Urinary bladder (tissue), 4 donors: ENCODE measurements at places on chromosomes 2 and 18.

DNA sequence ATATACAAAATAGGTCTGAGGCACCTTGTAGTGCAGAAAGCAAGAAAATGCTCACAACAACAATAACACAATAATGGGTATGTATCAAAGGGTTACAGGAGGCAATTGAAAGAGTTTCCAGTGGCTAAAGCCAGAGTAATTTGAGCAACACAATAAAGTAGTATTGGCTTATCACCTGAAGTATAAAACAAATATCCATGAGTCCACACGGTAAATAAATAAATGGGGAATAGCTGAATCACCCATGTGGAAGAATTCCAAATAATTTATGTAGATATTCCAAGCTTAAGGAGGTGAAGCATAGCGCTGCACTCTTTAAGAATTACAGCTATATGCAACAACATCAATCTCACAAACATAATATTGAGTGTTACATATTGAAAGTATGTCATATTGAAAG, 110.8 kb downstream of the AFF3 start:
- DNase-seq: no peak

- DNase-seq: no peak
Measured at GRCh38 chr18:75782204-75782603, 354.7 kb upstream of the SMIM21 start.

DNA sequence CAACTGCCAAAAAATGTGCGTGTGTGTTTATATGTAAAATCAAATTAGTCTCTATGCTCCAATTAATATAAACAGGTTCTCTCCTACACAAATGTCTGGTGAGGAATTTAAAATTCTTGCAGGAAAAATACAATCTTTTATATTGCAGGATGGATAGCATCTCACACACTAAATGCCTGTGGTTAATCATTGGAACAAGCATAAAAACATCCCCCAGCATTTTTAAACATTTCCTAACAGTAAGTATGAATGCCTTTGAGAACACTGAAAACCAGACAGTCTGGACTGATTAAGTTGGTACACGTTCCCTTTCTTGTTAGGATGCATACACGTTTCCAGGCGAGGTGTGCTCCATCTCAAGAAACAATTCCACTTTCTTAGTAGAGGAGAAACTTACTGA, 29.9 kb upstream of the PDE1A start:
- DNase-seq: no peak

GRCh38 chr2:227960317-227960716, 88.9 kb downstream of the DAW1 start:
- no peak for DNase-seq

- no peak for DNase-seq
Measured at GRCh38 chr2:161381546-161381945, 34.6 kb upstream of the TBR1 start.

DNA sequence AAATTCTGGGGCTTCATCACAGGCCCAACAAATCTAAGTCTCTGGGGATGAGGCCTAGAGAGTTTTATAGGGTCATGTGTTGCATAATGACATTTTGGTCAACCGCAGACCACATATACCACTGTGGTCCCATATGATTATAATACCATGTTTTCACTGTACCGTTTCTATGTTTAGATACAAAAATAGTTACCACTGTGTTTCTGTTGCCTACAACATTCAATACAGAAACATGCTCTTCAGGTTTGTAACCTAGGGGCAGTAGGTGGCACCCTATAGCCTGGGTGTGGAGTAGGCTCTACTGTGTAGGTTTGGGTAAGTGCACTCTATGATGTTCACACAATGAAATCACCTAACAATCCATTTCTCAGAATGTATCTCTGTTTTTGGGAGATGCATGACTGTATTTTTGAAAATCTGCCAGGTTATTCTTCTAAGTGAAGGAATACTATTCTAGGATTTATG, 485.2 kb downstream of the PTPRM start:
- no peak for DNase-seq

- no peak for DNase-seq
Measured at GRCh38 chr18:12046046-12046750, 47.4 kb upstream of the ANKRD62 start.

DNA sequence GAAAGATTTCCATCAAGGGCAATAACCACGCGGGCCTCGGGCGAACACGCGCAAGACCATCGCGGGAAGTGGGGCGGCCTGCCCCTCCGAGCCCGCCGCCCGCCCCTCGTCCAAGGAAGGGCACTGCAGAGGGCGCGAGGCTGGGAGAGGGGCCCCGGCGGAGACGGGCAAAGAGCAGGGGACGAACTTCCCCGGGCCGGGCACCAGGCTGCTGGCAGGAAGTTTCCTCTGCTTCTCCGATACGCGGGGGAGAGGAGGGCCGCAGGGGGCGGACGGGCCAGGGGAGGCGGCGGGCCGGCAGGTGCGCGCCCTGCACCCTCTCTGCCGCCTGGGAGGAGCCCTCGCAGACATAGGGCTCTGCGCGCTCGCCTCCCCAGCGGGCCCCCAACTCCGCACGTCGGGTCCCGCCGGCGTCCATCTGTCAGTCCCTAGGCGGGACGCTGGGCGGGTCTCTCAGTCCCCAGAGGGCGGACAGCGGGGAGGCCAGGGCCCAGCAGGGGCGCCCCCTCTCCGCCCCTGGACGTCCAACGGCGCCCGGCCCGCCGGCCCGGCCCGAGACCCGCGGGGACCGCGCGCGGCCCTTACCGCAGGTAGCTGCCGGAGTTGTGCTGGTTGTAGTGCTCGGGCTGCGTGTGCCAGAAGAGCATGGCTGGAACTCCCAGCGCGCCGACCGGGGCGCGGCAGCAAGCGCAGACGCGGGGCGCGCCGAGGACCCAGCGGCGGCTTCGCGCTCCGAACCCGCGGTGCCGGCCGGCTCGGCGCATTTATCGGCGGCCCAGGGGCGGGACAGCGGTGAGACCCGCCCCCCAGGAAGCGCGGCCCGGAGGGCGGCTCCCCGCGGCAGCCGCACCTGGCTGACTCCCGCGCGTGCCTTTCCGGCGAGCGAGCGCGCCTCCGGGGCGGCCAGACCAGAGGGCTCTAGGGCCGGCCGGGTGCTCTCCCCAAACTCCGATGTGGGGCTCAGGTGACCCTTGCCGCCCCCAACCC, at the start of gene TFCP2L1:
TFCP2L1 (minus strand) TSS at position 740 of the 987 bp plus-strand sequence; CDS start at position 647, 93 bp downstream.
- DNase-seq: no peak

- no peak for DNase-seq
Measured at GRCh38 chr18:55637204-55637603, 49.2 kb upstream of the TCF4 start.
